ENCODE measurements at places on chromosomes 12 and 14. TPM values are rescaled to one million over a fixed set of nuclear protein-coding genes. Genes with fewer than 3 reads are reported as not detected.

Gene HOXC12
- total RNA-seq: not detected

Gene CMA1
- total RNA-seq: not detected

Gene KRT6C
- not detected for total RNA-seq

Gene CMKLR1
- total RNA-seq: not detected

Gene OASL
- 33.0 TPM for total RNA-seq

Gene KRT78
- total RNA-seq: not detected

Gene CEBPE
- not detected for total RNA-seq

Gene TFCP2
- total RNA-seq: 9.4 TPM

Gene PMCH
- not detected for total RNA-seq

Gene GNG2
- total RNA-seq: 138 TPM

Gene FMNL3
- 34.8 TPM for total RNA-seq
